ENCODE measurements at places on chromosomes 11 and 22. TPM values are rescaled to one million over a fixed set of nuclear protein-coding genes. Genes with fewer than 3 reads are reported as not detected.

DNA sequence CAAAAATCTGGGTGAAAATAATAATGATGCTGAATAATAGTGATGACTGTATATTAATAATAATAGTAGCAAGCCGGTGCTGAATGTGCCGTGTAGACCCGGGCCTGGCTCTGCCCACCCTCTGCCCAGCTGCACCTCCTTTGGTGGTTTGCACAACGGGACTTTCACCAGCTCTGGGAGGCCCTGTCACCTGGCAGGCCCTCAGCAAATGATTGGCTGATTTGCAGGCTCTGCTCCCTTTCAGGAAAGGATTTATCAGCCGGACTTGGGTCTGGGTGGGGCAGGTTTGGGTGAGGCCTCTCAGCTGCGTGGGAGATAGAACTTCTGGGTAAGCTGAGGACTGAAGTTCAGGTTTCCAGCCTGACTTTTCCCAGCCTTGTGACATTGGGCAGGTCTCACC lies 21.4 kb downstream of the KIAA1671 start:
- no peak overlapping the region for H3K27ac ChIP-seq
- H3K4me1 ChIP-seq, result peaks cover 47% of the 10 kb centered on the region
- DNase-seq, result no peak
- no peaks in the 10 kb centered on the region for H3K27me3 ChIP-seq
- H3K4me3 ChIP-seq, result no peak overlapping the region

- H3K27ac ChIP-seq, result no peak overlapping the region
- H3K4me3 ChIP-seq, result no peak overlapping the region
- H3K4me1 ChIP-seq, result peaks cover 4% of the 10 kb centered on the region
- H3K36me3 ChIP-seq, result no peaks in the 10 kb centered on the region
Measured at GRCh38 chr11:82874646-82875523, 25.3 kb downstream of the PRCP start.

- no peaks in the 10 kb centered on the region for H3K36me3 ChIP-seq
- H3K4me3 ChIP-seq, result no peak overlapping the region
- no peak for DNase-seq
- no peak overlapping the region for H3K27ac ChIP-seq
Measured at GRCh38 chr11:35160902-35161597, 22.1 kb downstream of the CD44 start.

Gene C11orf42
- not detected for total RNA-seq

Gene OAF
- total RNA-seq, result 164 TPM

Gene APOL5
- total RNA-seq, result not detected

Gene SLC5A12
- total RNA-seq, result not detected
